ENCODE measurements at places on chromosomes 12 and 14. TPM values are rescaled to one million over a fixed set of nuclear protein-coding genes. Genes with fewer than 3 reads are reported as not detected.

- no peaks in the 10 kb centered on the region for H3K27me3 ChIP-seq
- H3K27ac ChIP-seq: peak overlapping the region; percentile 60
- H3K36me3 ChIP-seq: peaks cover 25% of the 10 kb centered on the region
- peak overlapping the region; percentile 96 for H3K4me3 ChIP-seq
- peaks cover 54% of the 10 kb centered on the region for H3K4me1 ChIP-seq
- DNase-seq: no peak
Observed at GRCh38 chr12:1591034-1591433, 3.3 kb downstream of the FBXL14 start.

VRK1 gene
- total RNA-seq: 62.8 TPM

DNA sequence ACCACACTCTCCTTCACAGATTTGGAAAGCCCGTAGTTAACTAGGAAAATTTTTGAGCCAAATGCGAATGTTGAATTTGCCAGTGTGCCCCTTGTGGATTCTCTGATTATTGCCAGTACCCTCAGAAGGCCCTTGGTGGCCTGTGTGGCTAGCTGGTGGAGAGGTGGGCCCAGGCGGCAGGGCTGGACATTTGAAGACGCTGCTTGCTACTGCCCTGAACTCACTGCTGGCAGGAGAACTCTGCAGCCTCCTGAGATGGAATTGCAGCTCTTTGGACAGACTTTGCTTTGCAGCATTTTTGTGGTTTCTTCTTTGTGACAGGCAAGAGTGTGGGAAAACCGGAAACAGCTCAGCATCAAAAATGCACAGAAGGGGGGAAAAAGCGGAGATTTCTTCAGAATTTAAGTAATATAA, 97.6 kb downstream of the TGFB3 start:
- DNase-seq: no peak
- H3K27ac ChIP-seq: no peak overlapping the region
- H3K4me1 ChIP-seq: no peaks in the 10 kb centered on the region
- H3K4me3 ChIP-seq: no peak overlapping the region
- peaks cover 6% of the 10 kb centered on the region for H3K36me3 ChIP-seq

DNA sequence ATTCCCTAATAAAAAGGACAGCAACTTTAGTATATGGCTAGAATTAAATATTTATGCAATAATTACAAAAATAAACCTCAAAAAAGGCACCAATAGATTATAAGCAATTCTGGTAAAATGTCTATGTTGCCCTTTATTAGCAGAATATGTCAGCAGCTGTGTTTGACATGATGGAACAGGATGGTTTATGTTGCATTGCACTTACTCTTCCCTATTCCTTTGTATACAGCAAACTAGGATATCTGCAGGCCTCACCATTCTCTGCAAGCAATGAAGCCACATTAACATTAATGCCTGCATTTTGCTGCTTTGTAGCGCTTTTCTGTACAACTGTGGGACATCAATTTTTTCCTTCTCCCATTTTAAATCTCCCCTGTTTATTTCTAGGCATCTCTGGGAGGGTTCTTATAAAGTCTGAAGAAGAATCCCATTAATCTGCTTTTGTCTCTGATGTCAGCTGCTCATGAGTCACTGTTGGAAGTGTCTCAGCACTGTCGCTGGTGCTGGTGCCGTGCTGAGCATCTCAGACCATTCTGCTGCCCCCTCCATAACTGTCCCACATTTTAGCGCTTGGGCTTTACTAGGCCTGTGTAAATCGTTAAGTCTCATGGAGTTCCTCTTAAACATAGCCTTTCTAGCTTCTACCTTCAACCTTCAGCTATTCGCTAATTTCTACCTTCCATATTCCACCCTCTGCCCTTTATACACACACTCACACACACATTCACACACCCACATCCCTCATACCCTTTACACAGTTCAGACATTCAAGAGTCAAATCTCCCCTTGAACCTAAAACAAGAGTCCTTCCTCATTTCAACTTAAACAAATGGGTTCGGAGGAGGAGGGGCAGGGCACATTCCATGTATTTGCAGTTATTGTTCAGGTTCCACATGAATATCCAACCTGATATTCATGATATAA, 64.4 kb upstream of the TRHDE start:
- H3K27ac ChIP-seq: no peak overlapping the region
- DNase-seq: no peak
- H3K4me3 ChIP-seq: no peak overlapping the region
- H3K36me3 ChIP-seq: no peaks in the 10 kb centered on the region
- no peaks in the 10 kb centered on the region for H3K4me1 ChIP-seq

GSC gene
- not detected for total RNA-seq

MANSC4 gene
- total RNA-seq: not detected
